Thyroid gland (tissue), 4 donors: ENCODE measurements at places on chromosomes 6 and 20. TPM values are rescaled to one million over a fixed set of nuclear protein-coding genes. Genes with fewer than 3 reads are reported as not detected.

DNA sequence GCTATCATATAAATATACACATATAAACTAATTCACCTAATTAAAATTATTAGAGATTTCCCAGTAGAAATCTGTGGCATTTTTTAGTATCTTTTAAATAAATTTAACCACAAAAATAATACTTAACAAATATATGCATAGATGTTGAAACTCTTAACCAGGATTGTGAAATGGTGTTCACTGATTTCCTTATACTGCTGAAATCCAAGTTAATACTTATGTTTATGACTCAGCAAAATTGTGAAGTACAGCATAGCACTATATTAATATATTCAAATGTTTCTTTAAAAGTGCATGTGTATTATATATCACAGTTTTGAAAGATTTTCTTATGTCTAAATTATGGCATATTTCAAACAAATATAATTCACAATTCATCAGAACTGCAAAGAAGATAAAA is 328.2 kb upstream of the MANEA start:
- no peaks in the 10 kb centered on the region for H3K36me3 ChIP-seq
- no peak overlapping the region for H3K27ac ChIP-seq
- DNase-seq: no peak

- DNase-seq: no peak
- no peaks in the 10 kb centered on the region for H3K36me3 ChIP-seq
- H3K27ac ChIP-seq: no peak overlapping the region
- no peak overlapping the region for H3K4me3 ChIP-seq
- H3K4me1 ChIP-seq: no peaks in the 10 kb centered on the region
Observed at GRCh38 chr6:12505486-12505885, 211.1 kb upstream of the PHACTR1 start.

Gene HCK
- total RNA-seq: 5.9 TPM

DNA sequence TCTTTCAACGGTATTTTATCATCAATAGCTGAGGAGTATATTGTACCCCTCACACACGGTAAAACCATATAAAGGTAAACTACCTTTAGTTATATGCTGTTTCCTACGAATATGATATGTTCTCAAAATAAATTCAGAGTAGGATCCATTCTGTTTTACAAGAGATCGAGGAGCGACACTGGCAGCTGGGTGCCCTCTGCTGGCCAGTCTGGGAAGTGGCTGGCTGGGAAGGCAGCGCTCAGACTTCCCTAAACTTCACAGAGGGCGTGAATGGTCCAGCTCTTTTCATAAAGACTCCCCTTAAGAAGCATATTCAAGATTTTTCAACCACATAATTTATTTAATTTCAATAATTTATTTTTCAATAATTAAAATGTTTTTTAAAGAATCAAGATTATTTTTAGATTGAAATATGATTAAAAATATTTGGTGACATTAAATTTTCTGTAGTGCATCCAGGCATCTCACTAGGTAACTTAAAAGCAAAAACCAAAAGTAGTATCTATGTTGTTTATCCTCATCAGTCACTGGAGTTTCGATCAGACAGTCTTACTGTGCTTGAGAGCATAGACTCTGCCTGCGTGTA is 187.5 kb upstream of the PDE10A start:
- no peak overlapping the region for H3K4me3 ChIP-seq
- DNase-seq: peak; percentile 79
- H3K27ac ChIP-seq: no peak overlapping the region
- no peaks in the 10 kb centered on the region for H3K36me3 ChIP-seq

Gene CAPN11
- total RNA-seq: not detected

Gene ERVFRD-1
- not detected for total RNA-seq

Gene HLA-E
- 717 TPM for total RNA-seq
